Stimulated activated CD4-positive, alpha-beta T cell treated with anti-CD3 and anti-CD28 coated beads, Interleukin-1b, Interleukin-23, amount 100 ng/mL, for 4 hours (primary cell): ENCODE measurements at places on chromosomes 2 and 18.

DNA sequence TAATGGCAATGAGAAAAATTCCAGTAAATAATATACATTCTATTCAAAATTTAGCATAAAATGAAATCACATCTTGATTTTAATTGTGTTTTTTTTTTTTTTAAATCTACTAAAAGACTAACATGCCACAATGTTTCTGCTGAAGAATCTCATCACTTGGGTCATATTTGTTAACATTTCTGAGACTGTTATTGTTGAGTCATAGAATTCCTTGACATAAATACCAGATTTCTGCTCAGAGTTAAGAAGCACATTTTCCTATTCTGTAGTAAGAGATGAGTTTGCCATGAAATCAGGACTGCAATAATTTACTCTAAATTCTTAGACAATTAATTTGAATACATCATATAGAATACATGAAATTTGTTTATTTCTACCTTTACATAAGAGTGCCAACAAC lies 154.9 kb upstream of the KYNU start:
- no peak for DNase-seq

- no peak for DNase-seq
Measured at GRCh38 chr2:138502255-138503086, 901 bp downstream of the SPOPL start.

DNA sequence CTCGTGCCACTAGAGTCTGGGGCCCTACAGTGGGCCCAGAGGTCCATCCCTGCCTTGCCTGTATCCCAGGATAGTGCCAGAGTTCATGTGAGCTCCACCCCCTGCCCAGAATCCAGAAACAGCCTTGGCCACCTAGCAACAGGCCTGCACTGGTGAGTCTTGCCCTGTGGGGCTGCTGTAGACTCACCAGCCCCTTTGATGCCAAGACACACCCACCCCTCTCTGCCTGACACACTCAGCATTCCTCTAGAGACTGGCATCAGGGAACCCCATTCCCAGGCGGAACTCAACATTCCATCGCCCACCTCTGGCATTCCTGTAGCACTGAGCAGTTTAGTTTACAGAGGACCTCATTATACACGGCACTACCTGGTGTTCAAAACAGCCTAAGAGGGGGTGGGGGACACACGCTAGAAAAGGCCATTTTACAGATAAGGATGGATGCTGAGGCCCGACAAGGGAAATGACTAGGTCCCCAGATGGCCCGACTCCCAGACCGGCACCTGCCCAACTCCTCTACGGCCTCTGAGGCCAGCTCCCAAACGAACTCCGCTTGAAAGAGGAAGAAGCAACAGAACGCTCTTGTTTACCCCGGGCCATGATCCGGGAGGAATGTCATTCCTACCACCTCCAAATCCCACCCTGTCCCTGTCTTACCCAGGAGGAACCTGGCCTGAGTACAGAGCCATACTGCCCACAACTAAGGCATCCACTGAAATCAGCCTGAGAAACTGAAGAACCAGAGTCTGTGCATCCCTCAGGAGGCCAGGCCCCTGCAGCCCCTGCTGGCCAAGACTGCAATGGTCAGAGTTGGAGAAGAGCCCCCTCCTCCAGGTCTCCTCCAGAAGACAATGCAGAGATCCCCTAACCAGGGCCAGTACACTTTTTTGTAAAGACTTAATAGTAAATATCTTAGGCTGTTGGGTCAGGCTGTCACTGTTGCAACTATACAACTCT lies 180.2 kb downstream of the TNS1 start:
- DNase-seq, result no peak

- no peak for DNase-seq
Measured at GRCh38 chr2:187051350-187051749, 202.4 kb upstream of the ZSWIM2 start.

DNA sequence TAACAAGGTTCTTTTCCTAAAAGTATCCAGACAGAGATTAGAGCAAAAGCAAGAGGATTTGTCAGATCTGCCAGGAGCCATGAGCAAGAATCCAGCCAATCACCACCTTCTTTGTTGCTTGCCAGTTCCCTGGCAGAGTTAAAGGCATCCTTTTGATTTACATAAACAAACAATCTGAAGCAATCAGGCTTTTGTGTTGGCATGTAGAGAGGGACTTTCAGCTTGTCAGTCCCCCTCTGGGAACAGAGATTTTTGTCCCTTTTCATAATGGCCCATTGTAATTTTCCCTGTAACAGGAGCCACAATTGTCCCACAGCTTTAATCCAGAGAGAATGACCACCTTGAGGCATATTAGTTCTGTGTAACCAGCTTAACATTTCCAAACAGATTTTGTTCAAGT lies at the start of gene ERMN:
ERMN (minus strand) TSS at position 39 of the 400 bp plus-strand sequence. CDS start 182 bp downstream, outside the sequence.
- DNase-seq, result no peak

DNA sequence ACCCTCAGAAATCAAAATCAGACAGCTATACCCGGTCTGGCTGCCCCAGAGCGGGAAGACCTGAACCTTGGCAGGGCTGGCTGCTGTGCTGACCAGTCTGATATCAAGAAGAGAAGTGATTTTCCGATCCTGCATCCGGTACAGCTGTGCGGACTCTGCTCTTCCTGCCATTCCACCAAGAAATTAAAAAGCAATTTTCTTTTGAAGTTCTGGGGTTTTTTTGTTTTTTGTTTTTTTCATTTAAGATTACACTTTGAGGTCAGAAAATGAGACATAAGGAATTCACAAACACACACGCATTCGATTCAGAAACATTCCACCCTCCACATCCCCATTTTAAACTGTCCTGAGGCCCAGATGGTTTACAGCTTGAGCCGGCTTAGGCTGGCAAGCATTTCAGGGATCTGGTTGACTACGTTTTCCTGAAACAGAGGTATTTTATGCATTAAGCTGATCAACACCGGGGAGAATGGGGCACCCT lies 156.5 kb downstream of the COL6A3 start:
- no peak for DNase-seq

DNA sequence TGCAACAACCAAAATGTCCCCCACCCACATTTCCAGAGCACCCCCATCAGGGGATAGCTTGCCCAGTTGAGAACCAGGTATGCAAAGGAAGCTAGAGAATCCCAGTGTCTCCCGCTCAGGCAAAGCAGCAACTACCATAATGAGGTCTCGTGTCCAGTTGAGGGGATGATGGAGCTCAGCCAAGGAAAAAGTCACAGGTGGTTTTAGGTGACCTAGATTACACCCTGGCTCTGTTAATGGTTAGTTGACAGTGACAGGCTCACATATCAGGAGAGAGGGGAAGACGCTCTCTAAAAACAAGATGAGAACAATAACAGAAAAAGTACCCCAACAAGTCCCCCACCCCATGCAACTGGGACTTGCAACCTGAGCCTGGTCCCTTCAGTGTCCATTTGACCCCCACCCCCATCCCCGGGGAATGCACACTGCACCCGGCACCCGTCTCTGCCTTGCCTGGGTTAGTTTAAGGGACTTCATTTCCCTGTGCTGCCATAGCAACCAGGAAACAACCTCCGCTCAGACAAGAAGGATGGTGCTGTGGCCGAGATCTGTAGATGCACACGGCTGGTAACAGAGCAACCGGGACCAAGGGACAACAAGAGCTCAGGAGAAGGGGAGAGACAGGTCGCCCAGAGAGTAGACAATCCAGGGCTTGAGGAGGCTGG lies at the start of gene KIAA2012:
KIAA2012 (plus strand) TSS at position 519 of the 665 bp plus-strand sequence. CDS start 373 bp downstream, outside the sequence.
- DNase-seq, result no peak
